ENCODE measurements at places on chromosomes 1 and 21.

DNA sequence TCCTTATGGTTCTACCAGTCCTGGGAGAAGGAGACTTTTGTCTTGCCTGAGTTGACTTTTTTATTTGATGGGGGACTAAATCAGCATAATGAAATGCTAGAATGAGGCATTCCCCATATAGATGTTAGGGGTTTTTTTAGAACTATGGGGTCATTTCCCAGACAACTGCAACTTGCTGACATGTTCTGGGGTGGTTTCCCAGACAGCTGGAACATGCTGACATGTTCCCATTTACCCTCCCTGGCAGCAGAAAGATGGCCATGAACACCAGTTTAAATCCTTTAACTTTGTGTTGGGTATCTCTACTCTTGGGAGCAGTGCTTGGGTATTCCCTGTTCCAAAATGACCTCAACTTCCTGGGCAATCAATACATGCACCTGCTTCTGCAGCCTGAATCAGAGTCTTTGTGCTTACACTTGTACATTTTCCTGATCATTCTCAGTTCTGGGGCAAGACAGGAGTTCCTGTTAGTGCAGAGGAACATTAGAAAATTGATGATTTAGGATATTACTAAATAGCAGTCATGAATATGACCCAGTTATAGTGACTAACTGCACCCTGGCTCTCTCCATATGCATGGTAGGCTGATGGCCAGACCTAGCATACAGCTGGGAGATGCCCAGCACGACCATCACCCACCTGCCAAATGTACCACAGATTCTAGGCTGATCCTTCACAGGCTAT, 75.4 kb upstream of the CD5L start:
- DNase-seq: no peak

DNA sequence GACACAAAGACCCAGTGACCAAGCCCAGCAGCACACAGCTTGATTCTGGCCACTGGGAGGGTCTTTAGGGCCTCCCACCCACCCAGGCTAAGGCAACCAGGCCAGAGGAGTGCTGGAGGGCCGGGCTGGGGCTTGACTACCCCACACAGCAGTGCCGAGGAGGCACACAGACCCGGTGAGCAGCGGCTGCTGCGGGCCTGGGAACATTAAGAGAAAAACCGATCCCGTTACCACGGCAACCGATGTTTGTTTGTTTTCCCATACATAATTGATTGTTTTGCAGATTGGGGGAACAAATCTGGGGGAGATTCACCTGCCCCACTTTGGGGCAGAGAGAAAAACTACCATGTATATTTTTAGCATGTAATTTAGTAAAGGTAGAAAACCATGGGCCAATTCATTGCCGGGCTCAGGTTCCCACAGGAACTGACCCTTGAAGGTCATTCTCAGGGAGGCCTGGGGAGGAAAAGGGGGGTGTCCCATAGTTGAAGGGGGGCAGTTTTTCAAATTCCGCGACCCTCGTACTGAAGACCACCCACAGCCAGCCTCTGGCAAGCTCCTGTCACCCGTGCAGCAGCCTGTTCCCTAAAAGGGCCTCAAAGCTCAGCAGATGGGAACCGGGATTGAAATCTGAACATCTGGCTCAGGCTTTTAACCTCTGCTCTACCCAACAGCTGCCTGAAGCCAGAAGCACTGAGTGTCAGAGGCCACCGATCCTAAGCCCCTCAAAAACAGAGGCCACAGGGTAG, 35.3 kb downstream of the CHD5 start:
- DNase-seq: no peak

- no peak for DNase-seq
Measured at GRCh38 chr1:244207042-244207934, 156.2 kb downstream of the ZBTB18 start.

- no peak for DNase-seq
Measured at GRCh38 chr1:29224356-29224837, 6.3 kb downstream of the MECR start.

GRCh38 chr1:240282061-240282830, 190.6 kb downstream of the FMN2 start:
- DNase-seq: no peak
